Endodermal cell (in vitro differentiated cells): ENCODE measurements at places on chromosomes 5 and 9. TPM values are rescaled to one million over a fixed set of nuclear protein-coding genes. Genes with fewer than 3 reads are reported as not detected.

S100Z gene
- total RNA-seq, result 12.2 and 18.3 TPM in 2 replicates

DNA sequence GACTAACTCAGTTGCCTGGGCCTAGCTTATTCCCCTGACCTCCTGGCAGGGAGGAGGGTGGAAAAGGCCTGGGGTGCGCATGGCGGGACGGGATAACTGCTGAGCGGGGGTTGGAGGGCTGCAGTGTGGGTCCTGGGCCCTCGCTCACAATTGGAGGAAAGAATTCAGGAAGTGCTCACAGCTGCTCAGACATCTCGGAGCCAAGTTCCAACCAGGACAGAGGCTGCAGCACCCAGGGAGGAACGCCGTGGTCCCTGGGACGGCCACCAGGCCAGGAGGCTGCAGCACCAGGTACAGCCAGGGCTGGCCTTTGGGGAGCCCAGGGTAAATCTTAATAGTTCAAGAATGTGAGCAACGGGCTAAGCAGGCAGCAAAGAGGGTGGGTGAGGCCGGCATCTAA lies at the start of gene SPAAR:
TSS of gene SPAAR (plus strand) at position 217 of the 400 bp plus-strand sequence. CDS start 974 bp downstream, outside the sequence.
- H3K27ac ChIP-seq, result peak within 1 kb of the TSS; percentile 85
- peak; percentile 73 for DNase-seq
- H3K36me3 ChIP-seq, result no peaks in the 10 kb centered on the region
- H3K4me3 ChIP-seq, result no peak within 1 kb of the TSS
- peaks cover 13% of the 10 kb centered on the region for H3K4me1 ChIP-seq
- no peaks in the 10 kb centered on the region for H3K27me3 ChIP-seq

GRCh38 chr5:91178461-91178860 lies 204.7 kb downstream of the ARRDC3 start:
- no peaks in the 10 kb centered on the region for H3K36me3 ChIP-seq
- no peak overlapping the region for H3K27ac ChIP-seq
- no peaks in the 10 kb centered on the region for H3K27me3 ChIP-seq
- no peak for DNase-seq
- no peaks in the 10 kb centered on the region for H3K4me1 ChIP-seq

RPL35 gene
- total RNA-seq, result 1,507 and 1,553 TPM in 2 replicates

POMT1 gene
- total RNA-seq, result 36.7 and 42.3 TPM in 2 replicates

GRCh38 chr5:120615967-120616645 lies 152.0 kb downstream of the PRR16 start:
- no peaks in the 10 kb centered on the region for H3K36me3 ChIP-seq
- no peaks in the 10 kb centered on the region for H3K4me1 ChIP-seq
- H3K27me3 ChIP-seq, result peaks cover 92% of the 10 kb centered on the region
- no peak overlapping the region for H3K4me3 ChIP-seq
- DNase-seq, result peak; percentile 64
- H3K27ac ChIP-seq, result no peak overlapping the region

GRCh38 chr5:25891691-25892090 lies 1146.7 kb downstream of the CDH9 start:
- H3K36me3 ChIP-seq, result no peaks in the 10 kb centered on the region
- DNase-seq, result no peak
- H3K27me3 ChIP-seq, result no peaks in the 10 kb centered on the region

DNA sequence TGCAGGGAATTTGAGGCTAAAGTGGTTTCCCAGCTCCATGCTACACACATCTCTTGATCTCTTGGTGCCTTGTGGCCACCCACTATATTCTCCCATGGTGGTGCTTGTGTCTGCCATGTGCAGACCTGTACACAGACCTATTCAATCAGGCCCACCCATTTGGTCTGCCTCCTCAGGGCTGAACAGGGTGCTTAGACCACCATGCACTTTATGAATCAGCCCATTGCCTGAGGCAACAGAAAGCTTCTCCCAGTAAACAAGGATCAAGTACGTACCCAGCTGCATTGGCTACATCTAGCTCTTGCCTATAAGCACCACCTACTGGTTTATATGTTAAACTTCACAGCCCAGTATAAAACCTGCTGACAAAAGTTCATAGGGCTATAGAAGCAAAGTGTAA lies 664.3 kb upstream of the EDIL3 start:
- DNase-seq, result peak; percentile 65
- no peak overlapping the region for H3K4me3 ChIP-seq
- no peaks in the 10 kb centered on the region for H3K27me3 ChIP-seq

NME5 gene
- 1.2 to 9.2 TPM (median 6.9 TPM) in 3 replicates for total RNA-seq

CER1 gene
- 2,562 and 3,326 TPM in 2 replicates for total RNA-seq

GRCh38 chr9:89400403-89401116 lies 82.3 kb downstream of the SECISBP2 start:
- H3K36me3 ChIP-seq, result peaks cover 8% of the 10 kb centered on the region
- no peaks in the 10 kb centered on the region for H3K27me3 ChIP-seq
- DNase-seq, result no peak
- H3K4me3 ChIP-seq, result no peak overlapping the region
- no peaks in the 10 kb centered on the region for H3K4me1 ChIP-seq
